ENCODE measurements at places on chromosomes 12 and 14.

DNA sequence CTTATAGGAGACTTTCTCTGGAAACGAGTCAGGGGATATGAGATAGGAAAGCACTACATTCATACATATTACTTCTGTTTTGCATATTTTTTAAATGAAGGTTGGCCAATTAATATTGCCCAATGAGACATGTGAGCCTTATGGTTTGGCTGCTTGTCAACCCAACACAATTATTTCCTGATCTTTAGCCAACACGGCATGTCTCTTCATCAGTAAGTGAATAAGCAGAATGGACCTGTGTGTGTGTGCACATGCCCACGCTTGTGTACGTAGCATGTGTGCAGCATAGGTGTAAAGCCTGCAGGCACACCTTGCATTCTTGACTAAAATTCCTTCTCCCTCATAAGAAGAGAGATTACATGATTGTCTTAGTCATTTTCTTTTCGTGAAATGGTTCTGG is 88.3 kb downstream of the STON2 start:
- DNase-seq: no peak

GRCh38 chr12:24730489-24730896 is 218.4 kb downstream of the BCAT1 start:
- DNase-seq: no peak

- DNase-seq: peak; percentile 43
Measured at GRCh38 chr12:50032854-50033581, 7.7 kb upstream of the RACGAP1 start.

DNA sequence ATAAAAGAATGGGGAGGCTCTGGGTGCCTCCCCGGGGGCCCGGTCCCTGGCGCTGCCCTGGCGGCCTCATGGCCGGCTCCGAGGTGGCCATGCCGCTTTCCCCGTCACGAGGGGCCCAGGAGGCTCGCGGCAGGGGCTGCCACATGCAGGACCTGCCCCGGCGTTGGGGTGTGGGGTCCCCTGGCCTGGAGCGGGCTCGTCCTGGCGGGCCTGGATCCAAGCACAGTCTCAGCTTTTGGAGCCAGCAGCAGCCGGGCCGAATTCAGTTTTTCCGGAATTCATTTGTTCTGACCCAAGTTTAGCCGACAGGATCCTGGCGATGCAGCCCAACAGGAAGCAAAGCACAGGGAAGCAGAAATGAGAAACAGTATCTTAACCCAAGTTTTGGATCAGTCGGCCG is 26.4 kb upstream of the AEBP2 start:
- DNase-seq: no peak

GRCh38 chr14:68526512-68527091 is 266.3 kb downstream of the ZFP36L1 start:
- DNase-seq: no peak

DNA sequence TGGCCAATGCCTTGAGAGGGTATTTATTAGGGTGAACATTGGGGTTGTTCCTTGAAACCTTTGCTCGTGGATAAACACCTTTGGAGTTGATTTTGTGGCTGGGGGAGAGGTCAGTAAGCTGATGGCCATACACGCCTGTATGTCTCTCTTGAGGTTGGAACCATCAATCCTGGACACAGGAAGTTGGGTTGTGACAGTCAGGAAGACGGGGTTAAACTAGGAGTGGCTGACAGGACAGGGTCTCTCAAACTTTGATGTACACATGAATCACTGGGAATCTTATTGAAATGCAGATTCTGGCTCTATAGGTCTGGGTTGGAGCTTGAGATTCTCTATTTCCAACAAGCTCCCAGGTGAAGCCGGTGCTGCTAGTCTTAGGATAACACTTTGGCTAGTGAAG is 12.8 kb upstream of the WSCD2 start:
- no peak for DNase-seq

GRCh38 chr14:70811050-70811449 is 1.7 kb upstream of the MAP3K9 start:
- DNase-seq: no peak

DNA sequence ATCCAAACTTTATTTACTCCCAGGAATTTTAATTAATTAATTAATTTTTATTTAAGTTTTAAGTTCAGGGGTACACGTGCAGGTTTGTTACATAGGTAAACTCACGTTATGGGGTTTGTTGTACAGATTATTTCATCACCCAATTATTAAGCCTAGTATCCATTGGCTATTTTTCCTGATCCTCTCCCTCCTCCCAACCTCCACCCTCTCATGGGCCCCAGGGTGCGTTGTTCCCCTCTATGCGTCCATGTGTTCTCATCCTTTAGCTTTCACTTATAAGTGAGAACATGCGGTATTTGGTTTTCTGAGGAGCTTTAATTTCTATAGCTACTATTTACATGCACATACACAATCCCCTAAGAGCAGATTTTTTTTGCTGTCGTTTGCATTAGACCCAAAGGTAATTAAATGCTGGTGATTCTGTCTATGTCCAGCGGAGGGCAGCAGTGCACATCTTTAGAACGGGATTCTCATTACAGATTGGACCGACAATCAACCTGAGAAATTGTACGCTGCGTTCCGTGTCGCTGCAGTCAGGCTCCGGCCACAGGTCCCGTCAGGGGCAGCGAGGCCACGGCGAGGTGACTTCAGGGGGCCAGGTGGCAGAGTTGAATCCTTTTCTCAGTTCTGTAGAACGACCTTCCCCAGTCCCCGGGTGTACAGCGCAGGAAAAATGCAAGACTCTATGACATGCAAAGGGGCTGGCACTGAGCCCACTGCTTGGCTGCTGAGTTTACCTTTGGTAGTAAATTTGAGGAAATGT is 11.6 kb downstream of the TMEM30B start:
- DNase-seq: peak; percentile 78

- DNase-seq: no peak
Measured at GRCh38 chr12:92036061-92036620, 109.5 kb downstream of the BTG1 start.

- no peak for DNase-seq
Measured at GRCh38 chr14:62665286-62665685, 380.0 kb downstream of the KCNH5 start.

- peak; percentile 42 for DNase-seq
Measured at GRCh38 chr14:67934087-67934486, 114.5 kb downstream of the RAD51B start.

DNA sequence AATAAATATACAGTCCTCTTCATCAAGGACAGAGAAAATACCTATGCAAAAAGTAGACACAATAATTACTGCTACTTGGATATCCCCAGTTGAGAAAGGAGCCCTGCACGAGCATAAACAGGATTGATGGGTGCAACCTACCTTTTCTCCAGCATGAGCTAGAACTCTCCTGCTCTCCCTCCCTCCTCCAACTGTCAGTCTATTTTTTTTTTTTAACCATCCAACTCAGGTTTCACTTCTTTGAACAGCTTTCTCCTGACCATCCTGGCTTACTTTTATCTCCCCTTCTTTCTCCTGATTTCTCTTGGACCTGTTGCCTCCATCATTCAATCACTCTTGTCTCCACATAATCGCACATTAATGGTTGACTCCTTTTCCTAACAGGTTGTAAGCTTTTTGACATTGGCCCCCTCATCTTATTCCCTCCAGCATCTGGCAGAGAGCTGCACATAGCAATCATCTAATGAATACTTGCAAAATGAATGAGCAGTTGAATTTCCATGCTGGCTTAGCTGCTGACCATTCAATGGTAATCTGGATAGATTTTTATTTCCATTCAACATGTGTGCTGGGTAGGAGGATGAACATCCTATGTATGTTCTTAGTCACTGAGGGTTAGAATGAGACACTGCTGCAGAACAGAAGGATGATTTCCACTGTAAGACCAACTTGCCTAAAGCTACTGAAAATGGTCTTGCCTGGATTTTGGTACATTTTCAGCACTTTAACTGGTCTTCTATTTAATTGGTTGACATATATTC is 24.4 kb downstream of the MYBPC1 start:
- no peak for DNase-seq

DNA sequence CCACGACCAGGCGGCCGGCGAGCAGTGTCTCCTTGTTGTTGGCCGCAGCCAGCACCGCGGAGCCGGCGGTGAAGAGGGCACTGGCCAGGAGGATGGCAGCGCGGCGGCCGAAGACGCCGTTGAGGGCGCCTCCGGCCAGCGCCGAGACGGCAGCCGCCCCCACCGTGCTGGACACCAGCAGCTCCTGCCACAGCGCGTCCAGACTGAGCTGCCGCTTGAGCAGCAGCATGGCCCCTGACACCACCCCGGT is 691 bp downstream of the SLC2A13 start:
- DNase-seq: no peak

DNA sequence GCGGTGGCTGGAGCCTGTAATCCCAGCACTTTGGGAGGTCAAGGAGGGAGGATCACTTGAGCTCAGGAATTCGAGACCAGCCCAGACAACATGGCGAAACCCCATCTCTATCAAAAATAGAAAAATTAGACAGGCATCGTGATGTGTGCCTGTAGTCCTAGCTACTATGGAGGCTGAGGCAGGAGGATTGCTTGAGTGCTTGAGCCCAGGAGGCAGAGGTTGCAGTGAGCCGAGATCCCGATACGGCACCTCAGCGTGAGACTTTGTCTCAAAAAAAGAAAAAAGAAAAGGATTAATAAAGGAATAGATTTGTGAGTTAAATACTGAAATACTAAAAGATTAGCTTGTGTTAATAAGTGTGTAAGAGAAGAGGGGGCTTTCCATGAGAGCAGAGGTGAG is 29.4 kb downstream of the RPGRIP1 start:
- no peak for DNase-seq

DNA sequence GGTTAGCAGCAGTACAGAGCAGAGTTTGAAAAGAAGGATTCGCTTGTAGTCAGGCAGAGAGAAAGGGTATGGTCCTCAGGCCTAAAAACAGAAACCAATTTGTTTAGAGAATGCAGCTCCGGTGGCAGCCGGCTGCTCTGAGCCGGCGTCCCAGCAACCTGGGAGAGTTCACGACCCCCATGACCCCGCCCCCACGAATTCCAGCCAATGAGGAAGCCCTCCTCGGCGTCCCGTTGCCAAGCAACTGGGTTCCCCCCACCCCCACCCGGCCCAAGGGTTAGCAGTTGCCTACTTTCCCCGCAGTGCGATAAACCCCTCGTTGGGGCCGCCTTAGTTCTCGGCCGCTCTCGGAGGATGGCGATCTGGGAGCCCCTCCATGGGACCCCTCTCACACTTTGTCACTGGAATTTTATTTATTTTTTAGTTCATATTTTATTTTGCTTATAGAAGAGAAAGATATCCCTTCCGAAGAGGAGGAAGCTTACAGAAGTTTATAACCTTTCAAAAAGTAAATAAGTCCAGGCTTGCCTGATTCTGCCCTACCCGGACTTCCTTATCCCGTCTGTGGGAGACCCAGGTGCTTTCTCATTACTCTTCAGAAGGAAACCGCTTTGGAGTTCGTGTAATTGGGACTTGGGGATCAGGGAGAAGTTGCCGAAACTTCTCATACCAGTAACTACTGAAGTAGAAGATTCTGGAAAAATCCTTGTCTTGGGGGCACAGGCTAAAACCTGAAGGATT is at the start of gene CCDC60:
CCDC60 (plus strand) TSS at position 300 of the 741 bp plus-strand sequence. CDS start 448 bp downstream, outside the sequence.
- no peak for DNase-seq

DNA sequence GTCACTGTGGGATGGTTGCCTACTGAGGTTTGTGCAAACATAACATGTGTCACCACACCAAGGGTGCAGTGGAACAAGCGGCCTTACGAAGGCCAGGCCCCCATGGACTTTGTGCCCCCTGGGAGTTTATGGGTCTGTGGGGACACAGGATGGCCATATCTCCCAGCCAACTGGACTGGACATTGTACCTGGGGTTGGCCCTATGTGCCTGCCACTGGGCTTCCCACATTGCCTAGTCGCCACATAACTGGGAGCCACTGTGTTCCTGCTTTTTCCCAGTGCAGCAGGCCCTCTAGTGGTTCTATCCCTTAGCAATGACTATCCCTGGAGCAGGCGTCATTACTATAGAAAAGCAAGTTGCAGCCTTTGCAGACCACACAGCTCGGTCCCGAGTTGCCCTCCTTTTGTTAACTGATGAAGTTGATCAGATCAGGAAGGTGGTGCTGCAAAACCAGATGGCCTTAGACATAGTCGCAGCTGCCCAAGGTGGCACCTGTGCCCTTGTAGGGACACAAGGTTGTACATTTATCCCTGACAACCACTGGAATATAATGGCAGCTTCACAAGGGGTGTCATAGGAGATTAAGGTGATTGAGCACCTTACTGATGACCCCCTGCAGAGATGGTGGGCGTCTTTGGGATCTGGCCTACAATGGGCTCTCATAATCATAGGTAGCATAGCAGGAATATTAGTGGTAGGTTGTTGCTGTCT is 15.2 kb upstream of the RNASE12 start:
- peak; percentile 21 for DNase-seq

DNA sequence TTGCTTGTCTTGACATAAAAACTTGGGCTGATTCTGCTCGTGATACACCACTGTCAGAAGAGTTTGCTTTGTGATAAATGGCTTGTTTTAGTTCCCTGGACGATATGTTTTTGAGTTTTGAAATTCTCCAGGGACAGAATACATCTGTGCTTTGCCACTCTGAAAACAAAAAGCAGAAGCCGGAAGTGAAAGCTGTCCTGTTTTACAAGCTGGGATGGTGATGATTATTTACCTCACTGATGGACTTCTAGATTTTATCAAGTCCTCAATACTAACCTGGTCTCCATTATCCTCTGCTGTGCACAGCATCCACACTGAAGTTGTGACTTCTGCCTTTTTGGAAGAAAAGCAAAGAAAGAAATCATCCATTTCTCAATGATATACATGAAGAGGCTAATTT is 251.6 kb downstream of the TRHDE start:
- no peak for DNase-seq

DNA sequence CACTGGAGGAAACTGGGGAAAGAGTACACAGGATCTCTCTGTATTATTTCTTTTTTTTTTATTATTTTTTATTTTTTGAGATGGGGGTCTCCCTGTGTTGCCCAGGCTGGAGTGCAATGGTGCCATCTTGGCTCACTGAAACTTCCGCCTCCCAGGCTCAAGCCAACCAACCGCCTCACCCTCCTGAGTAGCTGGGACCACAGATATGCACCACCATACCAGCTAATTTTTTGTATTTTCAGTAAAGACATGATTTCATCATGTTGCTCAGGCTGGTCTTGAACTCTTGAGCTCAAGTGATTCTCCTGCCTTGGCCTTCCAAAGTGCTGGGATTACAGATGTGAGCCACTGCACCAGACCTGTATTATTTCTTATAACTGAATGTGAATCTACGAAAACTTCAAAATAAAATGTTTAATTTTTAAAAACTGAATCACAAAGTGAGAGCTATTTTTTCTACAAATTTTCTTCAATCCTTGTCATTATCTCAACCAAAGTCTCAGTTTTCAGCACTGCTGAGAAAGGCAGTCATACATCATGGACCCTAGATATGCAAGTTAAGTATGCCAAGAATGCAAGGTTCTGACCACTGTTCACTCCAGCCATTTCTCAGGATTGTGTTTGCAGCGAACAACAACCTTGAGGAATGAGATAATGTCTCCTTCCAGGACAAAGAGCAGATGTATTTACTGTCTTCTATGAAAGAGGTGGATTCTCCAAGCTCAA is 2.4 kb downstream of the EAPP start:
- no peak for DNase-seq

Data from GM20000 (cell line).